Activated T-cell treated with anti-CD3 and anti-CD28 coated beads for 4 hours (primary cell): ENCODE measurements at places on chromosomes 2 and 18.

DNA sequence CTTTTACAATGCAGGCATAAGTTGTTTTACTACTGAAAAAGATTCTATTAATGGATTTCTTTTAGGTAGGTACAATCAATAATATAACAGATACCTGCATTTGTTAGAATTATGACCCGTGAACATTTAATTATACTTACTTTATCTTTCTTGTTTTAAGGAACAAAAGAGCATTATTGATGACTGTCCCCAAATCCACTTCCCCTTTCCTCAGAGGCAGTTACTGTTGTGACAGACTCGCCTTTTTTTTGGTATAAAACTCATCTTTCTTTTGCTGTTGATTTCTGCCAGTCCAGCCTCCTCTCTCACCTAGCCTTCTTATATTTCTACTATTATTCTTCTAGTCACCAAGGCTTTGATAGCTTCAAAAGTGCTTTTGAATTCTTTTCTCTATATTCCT lies 12.1 kb downstream of the ACTR3 start:
- DNase-seq: no peak

DNA sequence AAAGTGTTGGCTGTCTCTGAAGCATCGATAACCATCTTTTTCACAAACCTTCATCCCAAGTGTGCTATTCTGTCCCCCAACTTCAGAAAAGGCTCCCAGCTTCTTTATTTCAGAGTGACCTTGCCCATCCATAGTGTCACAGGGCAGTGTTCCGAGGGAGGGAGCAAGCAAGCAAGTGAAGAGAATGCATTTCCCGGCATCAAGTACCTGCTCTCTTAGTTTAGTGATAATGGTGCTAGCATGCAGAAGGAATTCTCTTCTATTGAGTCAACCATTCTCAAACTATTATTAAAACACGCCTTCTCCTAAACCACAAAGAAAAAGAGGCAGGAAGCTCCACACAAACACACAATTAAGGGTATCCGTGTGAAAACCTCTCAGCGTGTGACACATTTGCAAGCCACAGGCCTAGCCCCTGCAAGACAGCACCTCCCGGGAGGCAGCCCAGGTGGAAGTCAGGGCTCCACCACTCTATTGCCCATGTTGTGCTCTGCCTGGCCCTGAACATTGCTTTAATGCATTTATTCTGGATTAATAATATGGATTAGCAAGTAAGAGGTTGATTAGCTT lies 504.9 kb downstream of the GALR1 start:
- DNase-seq: no peak

DNA sequence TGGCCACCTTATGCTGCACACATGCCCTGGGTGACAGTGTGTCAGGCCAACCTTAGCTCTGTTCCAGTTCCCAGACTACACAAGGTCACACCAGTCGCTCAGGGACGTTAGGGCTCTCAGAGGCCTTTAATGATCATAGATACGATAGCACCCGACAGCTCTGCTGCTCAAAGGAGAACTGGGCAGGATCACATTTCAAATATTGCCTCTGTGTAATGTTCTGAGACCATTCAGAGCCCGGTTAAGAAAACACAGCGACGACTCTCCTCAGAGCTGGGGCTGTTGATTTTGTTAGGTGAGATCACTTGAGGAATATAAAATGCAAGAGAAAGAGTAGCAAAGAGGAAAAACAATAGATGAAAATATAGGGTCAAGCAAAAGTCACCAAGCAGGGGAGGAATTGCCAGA lies 166.6 kb upstream of the TANK start:
- no peak for DNase-seq

DNA sequence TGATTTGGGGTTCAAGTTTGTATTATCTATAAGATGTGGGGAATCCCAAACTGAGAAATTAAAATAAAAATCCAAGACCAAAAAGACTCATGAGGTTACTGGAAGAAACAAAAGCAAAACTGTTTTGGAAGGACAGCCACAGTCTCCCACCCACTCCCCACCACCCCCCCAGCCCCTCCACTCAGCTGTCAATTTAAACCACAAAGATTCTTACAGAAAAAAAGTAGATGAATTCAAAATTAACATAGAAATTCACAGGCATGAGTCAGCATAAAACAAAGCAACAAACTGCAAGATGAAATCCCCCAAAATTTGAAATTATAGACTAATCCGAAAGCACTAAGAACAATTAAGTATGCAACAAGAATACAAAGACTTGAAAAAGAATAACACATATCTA lies 12.1 kb downstream of the MAP4K3 start:
- no peak for DNase-seq

- DNase-seq: no peak
Observed at GRCh38 chr2:72819501-72819900, 6.3 kb downstream of the EXOC6B start.
